ENCODE measurements at places on chromosomes 13 and 19. TPM values are rescaled to one million over a fixed set of nuclear protein-coding genes. Genes with fewer than 3 reads are reported as not detected.

DNA sequence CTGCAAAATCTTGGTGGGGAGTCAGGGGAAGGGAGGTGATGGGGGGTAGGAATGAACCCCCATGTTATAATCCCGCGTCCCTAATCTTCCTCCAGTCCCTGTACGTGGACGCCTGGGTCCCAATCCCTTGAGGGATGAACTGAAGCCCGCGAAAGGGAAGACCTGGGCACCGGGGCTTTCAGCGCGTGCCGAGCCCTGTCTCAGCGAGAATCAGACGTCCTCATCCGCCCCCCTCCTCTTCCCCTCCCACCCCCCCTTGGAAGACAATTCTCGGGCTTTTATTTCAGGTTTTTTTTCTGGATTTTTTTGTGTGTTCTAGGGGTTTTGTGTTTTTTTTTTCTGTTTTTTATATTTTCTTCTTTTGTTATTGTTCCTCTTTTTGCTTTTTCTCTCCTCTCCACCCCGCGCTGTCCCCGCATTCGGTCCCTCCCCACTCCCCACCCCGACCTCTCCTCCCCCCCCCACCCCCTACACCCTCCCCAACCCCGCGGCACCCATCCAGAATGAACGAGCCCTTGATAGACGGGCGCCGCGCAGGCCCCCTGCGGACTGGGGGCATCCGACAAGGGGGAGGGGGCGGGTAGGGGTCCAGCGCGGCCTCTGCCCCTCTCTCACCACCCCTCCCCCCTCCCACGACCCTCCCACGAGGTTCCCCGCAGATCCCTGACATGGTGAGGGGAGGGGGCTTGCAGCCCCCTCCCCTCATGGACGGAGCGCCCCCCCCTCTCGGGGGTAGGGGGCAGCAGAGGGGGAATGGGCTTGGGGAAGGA is 10.3 kb downstream of the C19orf81 start:
- peaks cover 15% of the 10 kb centered on the region for H3K4me1 ChIP-seq
- peaks cover 25% of the 10 kb centered on the region for H3K27me3 ChIP-seq
- peaks cover 6% of the 10 kb centered on the region for H3K36me3 ChIP-seq
- no peak overlapping the region for H3K27ac ChIP-seq
- no peak for DNase-seq

DNA sequence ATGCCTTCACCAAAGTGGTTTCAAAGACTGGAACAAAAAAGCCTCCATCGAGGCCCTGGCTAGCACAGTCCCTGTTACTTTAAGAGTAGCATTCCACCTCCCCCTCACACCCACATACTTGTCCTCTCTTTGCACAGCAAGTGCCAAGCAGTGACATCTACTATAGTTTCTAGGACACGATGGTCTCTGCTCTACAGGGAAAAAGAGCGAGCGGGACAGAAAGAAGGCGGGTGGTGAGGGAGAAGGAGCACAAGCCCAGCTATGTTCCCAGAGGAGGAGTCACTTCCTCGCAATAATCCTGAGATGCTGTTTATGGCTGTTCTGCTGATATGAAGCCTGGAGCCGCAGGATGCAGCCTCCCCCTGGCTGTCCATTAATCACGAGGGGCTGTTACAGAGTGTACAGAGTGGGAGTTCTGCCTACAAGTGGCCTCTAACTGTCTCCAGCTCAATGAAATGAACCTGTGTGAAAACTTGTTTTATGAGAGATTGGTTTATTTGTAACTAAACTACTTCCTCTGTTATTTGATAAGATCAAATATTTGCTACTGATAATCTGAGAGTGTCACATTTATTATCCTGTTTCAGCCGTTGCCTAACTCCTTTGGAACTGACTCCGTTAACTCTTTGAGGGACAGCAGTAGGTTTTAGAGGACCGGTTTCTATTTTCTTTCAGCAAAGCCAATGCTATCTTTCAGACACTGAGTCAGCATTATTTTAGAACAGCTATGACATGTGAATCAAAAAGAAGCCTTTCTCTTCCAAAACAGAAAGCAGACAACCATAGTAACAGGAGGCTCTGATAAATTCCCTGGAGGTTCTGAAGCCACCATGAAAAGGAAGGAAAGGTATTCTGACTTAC is 208.0 kb downstream of the SPRY2 start:
- no peaks in the 10 kb centered on the region for H3K27me3 ChIP-seq
- H3K27ac ChIP-seq, result no peak overlapping the region
- DNase-seq, result no peak

GRCh38 chr19:1027650-1028061 is 1.2 kb downstream of the CNN2 start:
- H3K4me1 ChIP-seq, result peaks cover 28% of the 10 kb centered on the region
- peak overlapping the region; percentile 98 for H3K4me3 ChIP-seq
- no peaks in the 10 kb centered on the region for H3K27me3 ChIP-seq
- peak overlapping the region; percentile 90 for H3K27ac ChIP-seq

The KIR3DL2 gene
- total RNA-seq, result 0.44 TPM

GRCh38 chr13:56378566-56378965 is 762.2 kb upstream of the PRR20A start:
- DNase-seq, result no peak
- no peak overlapping the region for H3K4me3 ChIP-seq
- no peaks in the 10 kb centered on the region for H3K4me1 ChIP-seq

Data from activated CD8-positive, alpha-beta T cell treated with anti-CD3 and anti-CD28 coated beads, Interleukin-2, amount 10 ng/mL, durations not matched to agents 7 days and 5 days (primary cell).